ENCODE measurements at places on chromosomes 3 and 15.

DNA sequence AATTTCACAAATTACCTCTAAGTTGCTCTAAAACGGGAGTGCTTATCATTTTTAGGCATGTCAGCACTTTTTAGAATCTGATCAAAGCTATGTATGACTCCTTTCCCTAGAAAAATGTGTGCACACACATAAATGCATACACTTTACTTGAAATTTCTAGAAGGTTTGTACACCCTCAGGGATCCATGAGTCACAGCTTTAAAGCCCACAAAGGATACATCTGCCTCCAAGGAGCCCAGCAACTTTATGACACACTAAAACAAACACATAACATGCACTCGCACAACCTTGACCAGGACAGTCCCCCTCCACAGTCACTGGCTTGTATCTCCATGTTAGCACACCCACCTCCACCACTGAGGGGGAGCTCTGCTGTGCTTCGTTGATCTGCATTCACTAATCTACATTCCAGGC lies 722.0 kb upstream of the CFAP20DC start:
- peak; percentile 42 for DNase-seq

DNA sequence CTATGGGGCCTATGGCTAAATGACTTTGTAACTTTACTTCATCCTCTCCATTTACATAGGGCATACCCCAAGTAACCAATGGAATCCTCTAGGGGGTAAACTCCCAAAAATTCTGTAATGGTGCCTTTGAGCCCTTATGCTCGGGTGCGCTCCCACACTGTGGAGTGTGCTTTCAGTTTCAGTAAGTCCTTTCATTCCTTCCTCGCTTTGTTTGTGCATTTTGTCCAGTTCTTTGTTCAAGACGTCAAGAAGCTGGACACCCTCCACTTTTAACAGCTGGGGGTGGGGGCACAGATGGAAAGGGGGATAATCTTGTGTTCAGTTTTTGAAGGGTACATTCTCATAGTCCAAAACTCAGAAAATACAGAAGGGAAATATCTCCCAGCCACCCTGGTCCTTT lies 84.4 kb upstream of the C2CD4B start:
- DNase-seq, result no peak

- DNase-seq, result no peak
These were observed 235.9 kb upstream of the CTDSPL start for GRCh38 chr3:37625690-37626360.

DNA sequence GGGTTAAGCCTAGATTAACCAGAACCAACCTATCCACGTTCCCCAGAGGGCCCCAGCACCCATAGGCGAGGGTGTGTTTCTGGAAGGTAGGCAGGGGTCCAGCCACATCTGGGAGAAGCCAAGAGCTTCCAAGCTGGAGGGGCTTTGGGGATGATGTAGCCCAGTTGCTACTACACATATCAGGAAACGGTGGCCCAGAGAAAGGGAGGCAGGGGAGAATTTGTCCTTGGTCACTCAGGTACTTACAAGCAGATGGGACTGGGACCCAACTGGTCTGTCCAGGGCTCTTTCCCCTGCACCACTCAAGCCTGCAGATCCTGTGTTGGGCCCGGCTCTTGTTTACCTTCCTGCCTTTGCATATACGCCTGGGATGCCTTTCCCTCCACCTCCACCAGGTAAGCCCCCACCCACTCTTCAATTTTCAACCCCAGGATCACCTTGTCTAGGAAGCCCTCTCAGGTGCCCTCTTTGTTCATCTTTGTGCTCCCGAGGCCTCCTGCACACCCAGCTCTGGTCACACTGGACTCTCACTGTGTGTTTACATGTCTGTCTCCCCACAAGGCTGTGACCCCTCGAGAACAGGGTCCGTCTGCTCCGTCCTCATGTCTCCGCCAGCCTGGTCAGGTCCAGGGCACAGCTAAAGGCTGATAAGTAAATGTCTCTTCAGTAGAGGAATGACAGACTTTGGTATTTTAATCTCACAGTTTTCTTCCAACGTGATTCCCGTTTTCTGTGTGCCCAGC lies 204.4 kb upstream of the LINGO1 start:
- DNase-seq, result no peak

GRCh38 chr3:171829841-171830517 lies 13.2 kb upstream of the TMEM212 start:
- peak; percentile 77 for DNase-seq

DNA sequence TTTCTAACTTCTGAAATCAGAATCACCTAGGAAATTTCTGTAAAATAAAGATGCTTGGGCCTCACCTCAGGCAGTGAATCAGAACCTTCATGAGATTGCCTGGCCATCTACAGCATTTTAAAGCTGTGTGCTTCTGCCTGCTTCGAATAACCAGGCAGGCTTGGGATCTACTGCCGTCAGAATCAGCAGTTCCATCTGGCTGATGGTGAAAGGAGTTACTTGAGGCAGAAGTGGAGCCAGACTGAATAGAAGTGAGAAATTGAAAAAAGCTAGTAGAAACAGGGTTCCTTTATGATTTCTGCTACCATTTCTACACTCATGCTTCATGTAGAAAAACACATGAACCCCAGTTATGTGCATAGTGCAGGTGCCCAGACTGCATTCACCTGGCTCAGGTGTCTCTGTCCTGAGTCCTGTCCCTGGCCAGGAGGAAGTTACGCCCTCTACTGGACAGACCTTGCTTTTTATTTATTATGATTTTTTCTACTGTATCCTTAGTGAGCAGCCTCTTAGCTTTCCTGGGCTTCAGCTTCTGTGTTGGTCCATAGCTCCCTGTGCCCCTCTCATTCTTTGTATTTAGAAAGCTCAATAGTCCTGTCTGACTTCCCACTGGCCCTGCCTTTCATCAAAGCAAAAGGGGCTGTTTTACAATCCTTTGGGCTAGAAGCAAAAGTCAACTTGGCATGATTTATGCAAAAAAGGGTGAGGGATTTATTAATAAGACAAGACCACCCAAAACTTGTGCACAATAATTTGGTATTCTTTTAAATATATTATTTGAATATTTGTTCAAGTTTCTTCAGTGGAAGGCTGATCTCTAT lies 200.8 kb upstream of the GOLGA6L4 start:
- no peak for DNase-seq

DNA sequence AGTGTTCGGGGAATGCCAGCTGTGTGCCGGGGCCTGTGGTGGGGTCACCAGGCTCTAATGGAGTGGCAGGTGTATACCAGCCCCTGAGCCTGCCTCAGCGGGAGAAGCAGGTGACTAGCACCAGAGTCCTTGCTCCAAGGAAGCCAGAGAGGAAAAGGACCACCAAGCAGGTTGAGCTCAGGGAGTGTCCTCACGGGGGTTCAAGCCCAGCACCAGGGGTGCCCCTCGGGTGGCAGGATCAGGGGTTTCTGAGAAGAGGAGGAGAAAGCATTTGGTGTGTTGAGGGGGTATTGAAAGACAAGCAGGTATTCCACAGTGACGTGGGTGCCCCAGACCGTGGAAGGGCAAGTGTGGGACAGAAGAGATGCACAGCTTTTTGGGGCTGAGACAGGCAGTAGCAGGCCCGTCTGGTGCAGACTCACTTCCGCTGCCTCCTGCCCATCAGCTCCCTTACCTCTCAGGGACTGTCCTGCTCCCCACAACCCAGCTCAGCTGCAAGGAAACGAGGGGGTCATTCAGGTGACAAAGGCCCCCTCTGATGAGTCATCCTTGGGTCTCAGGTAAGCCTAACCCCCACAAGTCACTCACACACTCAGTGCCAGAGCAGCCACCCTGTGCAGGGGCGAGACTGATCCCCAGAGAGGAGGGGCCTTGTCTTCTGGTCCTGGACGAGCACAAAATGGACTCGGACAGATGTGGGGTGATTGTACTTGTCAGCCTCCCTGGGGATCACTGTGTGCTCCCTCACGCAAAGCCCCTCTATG lies 21.4 kb upstream of the POC1A start:
- no peak for DNase-seq

Data from PC-9 (cell line).